Esophagus squamous epithelium (tissue), 5 donors: ENCODE measurements at places on chromosomes 12 and 14.

DNA sequence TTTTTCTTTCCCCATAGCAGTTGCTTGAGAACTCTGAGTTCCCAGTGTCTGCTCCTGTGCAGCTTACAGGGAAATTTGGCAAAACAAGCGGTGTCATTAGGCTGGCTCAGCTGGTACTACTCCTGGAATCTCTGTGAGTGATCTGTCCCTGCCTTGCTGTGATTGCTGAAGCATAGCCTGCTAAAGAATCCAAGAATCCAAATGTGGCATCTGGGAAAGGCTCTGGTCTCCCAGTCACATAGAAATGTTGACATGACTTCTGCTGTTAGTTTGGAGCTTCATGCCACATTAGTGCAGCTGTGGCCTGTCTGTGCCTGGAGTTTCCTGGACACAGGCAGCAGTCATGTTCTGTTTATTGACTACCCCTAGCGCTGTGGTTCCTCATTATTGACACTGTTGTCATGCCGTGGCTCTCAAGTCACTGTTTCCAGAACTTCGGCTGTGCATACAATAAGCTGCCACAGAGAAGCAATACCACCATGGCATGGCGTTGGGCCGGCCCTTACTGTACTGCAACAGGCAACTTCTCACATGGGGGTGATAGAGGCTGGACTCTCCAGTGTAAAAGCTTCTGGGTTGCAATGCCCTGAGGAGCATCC is 166.8 kb downstream of the MYRFL start:
- DNase-seq, result no peak

DNA sequence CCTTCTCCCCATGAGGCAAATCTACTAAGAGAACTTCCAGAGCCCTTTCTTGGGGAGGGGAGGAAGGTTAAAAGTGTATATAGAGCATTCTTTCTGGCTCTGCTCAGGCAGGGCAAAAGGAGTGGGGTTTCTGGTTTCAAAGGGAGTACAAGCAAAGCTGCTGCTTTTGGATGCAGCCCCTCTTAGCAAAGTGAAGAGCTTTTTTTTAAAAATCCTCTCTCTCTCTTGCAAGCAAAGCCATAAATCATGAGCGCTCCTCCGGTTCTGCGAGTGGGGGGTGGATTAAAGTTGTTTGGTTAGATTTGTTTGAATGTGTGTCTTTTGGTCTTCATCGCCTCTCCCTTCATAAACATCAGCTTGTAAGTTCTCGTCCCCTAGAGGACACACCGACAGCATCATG is 546.6 kb upstream of the TBX3 start:
- no peak for DNase-seq

GRCh38 chr12:7144414-7145120 is 14.4 kb downstream of the CLSTN3 start:
- DNase-seq, result no peak

- DNase-seq, result no peak
These were observed 152.0 kb downstream of the KTN1 start for GRCh38 chr14:55731881-55732498.

DNA sequence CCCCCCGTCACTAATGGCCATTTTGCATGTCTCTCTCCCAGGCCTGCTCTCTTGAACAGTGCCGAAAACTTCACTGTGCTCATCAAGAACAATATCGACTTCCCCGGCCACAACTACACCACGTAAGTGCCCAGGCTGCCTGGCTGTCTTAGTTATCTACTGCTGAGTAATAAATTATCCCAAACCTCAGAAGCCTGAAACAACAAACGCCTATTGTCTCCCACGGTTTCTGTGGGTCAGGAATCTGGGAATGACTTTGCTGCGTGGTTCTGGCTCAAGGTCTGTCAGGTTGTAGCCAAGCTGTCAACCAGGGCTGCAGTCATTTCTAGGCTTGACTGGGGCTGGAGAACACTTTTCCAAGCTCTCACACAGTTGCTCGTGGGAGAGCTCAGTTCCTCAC is 32.6 kb downstream of the P2RX7 start:
- no peak for DNase-seq

DNA sequence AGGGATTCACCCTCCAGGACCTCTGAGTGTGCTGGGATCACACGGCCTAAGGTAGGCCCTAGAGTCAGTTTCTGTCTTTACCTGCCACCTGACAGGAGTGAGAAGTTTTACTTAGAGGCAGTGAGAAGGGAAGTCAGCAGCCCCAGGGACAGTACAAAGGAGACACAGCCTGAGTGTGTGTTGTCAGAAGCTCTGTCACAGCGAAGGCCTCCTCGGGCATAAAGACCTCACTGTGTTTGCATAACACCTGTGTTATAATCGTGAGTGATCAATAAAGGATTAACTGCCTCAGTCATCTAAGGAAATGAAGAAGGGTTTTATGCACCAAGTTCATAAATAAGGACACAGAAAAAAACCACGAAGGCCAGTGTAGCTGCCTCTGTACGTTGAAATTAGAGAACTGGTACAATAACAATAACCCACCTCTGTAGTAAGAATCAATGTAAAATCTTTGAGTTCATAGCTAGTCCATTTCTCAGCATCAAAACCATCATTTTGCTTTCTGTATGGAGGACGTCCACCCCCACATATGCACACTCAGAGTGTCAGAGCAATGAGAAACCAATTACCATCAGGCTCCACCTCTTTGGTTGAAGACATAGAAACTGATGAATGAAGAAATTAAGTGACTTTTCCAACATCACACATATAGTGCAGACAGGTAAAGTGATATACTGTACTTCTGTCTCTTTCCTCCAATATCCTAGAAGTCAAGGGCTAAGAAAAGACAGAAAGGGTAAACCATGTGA is 159.3 kb downstream of the DAD1 start:
- DNase-seq, result no peak

DNA sequence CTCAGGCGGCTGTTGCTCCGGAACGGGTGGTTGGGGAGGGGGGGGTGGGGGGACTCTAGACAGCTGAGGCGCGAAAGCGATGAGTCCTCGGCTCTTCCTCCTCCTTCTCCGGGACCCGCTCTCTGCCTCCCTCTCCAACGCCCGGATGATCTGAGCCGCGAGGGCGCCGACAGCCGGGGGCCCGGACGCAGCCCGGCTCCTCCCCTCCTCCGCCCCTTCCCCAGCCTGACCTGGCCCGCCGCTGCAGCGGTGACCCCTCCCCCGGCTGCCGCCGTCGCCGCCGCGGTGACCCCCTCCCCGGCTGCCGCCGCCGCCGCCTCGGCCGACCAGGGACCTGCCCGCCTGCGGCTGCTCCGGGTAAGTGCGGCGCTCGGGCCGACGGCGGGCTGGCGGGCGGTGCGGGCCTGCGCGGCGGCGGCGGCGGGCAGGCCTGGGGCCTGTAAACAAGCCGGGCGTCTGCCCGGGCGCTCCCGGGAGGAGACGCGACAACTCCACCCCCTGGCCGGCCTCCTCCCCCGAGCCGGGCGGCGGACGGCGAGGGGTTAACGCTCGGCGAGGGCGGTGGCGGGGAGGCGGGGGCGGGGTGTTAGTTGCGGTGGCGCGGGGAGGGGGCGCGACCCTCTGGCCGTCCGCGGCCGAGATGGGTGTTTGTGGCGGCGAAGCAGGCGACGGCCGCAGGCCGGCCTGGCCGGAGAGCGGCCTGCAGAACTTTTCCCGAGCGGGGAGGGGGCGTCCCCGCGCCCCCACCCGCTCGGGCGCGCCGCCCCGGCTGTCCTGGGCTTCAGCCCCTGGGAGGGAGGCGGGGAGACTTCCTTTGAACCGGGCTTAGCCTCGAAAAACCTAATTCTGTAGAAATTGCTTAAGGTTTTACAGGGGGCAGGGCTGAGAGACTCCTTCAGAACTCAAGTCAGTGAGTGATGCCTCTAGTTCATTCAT is 568 bp downstream of the PPM1A start:
- no peak for DNase-seq

- no peak for DNase-seq
These were observed 1.5 kb downstream of the ENO2 start for GRCh38 chr12:6915789-6916285.

DNA sequence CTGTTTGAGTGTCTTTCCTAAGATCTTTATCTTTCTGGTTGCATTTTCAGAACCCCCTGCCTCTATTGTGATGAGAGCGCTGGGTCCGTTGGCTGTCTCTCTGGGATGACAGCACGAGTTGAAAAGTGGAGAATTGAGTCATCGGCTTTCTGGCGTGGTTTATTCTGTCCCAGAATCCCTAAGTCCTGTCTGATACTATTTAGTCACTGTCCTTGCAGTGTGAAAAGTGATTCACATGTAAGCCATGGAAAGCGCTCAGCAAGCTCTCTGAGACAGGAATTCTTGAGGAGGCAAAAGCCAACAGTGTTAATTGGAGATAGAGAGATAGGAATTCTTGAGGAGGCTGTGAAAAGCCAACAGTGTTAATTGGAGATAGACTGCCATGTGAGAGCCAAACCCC is 121.7 kb downstream of the CHST11 start:
- no peak for DNase-seq

DNA sequence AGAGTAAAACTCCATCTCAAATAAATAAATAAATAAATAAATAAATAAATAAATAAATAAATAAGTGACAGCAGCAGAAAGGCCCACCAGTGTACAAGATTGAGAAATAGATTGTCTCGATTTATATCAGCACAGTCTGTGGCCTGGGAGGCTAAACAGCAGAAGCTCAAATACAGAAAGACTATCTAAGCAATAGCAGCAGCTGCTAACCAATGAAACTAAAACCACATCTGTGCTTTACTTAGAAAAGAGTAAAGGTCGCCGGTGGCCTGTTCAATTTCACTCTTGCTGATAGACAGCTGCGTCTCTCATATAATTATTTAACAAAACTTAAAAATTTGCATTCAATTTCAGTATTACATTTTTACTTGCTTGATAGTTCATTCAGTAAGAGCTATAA is 325.7 kb downstream of the CEP128 start:
- DNase-seq, result no peak

DNA sequence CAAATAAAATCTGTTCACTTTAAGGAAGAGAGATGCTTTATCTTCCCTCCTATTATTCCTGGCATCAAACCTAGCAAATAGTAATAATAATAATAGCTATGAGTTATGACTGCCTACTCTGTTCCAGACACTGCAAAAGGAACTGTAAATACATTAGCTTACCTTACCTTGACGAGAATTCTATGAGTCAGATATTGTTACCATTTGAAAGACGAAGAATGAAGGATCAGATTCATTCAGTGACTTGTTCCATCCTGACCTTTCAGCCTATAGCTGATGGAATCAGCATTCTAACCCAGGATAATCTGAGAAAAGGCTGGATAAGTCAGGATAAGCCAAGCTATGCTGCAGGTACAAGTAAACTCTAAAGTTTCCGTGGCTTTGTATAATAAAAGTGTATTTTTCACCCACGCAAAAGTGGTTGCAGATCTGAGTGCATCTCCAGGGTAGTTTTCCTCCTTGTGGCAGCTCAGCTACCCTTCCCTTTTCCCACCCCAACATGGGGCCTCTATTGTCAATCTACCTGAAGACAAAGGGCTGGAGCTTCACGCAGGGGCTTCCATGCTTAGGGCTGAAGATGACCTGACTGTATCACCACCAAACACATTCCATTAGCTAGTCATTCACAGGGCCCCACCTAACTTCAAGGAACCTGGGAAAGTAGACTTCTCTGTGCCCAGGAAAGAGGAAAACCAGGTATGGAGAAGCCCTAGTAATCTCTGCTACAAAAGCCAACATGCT is 57.2 kb upstream of the CCND2 start:
- DNase-seq, result no peak

GRCh38 chr12:131167334-131167733 is 213.6 kb downstream of the ADGRD1 start:
- no peak for DNase-seq

DNA sequence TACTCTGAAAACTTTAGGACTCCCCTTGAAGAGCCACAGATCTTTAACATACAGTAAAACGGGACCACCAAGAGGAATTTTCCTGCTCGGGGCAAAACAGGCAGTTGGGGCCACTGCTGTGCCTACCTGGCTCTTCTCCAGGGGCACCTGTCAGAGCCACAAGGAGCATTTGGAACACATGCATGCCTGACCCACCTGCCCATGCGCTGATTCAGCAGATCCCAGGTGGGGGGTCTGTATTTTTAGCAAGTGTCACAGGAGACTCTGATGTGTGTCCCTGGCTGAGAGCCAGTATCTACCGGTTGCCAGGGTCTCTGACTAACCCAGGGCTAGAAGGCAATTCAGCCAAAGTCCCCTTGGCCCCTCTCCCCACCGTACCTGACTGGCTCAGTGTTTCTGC is 6.5 kb downstream of the CTDSP2 start:
- no peak for DNase-seq

GRCh38 chr12:127485528-127485927 is 781.4 kb upstream of the TMEM132C start:
- DNase-seq, result no peak

DNA sequence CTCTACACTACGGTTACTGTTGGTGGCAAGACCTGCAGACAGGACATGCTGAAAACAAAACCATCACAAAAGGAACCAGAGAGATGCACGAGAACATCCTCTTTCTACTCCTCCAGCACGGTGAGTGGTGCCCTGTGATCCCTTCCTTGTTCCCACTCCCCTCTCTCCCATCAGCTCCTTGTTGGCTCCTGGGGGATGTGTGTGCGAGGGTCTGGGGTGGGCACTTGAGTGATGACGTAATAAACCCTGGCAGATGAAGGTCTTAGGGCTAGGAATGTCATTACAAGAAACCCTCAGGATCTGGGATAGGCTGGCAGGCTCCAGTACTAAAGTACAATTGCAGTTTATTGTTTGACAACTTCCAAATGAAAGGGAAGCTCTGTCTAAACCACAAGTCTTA is 261.5 kb downstream of the FOXN3 start:
- DNase-seq, result no peak

DNA sequence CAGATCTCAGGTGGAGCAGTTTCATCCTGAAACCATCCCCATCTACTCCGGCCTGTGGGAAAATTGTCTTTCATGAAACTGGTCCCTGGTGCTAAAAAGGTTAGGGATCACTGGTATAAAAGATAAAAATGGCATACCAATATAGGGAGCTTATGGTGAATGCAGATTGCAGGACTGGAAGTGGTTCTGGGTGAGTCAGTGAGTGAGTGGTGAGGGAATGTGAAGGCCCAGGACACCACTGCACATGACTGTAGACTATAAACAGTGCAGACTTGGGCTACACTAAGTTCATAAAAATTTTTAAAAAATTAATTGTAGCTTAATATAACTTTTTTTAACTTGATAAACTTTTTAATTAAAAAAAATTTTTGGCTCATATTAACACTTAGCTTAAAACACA is 67.0 kb upstream of the RD3L start:
- no peak for DNase-seq
